ENCODE measurements at places on chromosomes 3 and 15.

- DNase-seq: no peak
These were observed 176.5 kb downstream of the RAP2B start for GRCh38 chr3:153338487-153338886.

- DNase-seq: no peak
These were observed 104.7 kb upstream of the ROBO1 start for GRCh38 chr3:79872483-79872882.

GRCh38 chr3:32459450-32459849, 43.2 kb downstream of the CMTM6 start:
- no peak for DNase-seq

GRCh38 chr3:126567696-126568438, 9.1 kb upstream of the C3orf22 start:
- no peak for DNase-seq

GRCh38 chr3:195154793-195155535, 116.0 kb downstream of the XXYLT1 start:
- no peak for DNase-seq

DNA sequence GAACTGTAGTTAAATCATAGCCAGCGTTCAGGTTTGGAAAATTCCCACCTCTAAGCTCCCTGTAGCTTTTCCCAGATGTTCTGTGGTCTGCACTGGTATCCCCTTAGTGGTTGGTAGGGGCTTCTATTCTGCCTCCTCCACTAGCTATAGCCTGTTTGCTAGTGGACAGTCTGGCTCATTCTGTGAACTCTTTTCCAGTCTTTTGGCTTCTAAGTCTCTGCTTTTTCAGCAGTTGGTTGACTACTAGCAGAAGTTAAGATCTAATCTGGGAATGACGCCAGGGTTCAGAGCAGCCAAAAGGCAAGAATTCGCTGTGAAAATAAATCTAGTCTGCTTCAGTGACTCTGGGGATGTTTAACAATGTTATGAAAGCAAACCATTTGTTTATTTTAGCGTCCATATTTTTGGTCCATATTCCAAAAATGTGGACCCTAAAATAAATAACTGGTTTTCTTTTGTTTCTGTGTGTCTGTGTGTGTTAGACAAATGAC, 73.7 kb upstream of the WDR72 start:
- DNase-seq: no peak

DNA sequence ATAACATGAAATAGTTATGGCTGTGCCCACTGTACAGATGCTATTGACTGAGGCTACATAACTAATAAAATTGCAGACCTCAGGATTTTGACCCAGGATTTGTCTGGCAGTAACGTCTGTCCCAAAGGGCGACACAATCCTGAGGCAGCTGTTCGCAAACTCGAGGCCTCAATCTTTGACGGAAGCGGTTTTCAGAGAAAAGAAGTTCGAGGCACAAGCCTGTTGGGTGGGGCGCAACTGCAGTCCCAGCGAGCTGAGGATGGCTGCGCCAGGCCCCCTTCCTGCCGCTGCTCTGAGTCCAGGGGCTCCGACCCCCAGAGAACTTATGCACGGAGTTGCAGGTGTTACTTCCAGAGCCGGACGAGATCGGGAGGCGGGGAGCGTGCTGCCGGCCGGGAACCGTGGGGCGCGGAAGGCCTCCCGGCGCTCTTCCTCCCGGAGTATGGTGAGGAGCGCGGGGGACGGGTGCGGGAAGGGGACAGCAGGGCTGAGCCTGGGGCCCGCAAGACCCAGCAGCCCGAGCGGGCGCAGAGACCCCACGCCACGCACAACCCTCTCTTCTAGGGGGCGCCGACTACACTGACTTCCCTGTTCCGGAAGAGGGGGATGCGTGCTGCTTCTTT, at the start of gene PARP15:
Gene PARP15 (plus strand): TSS at position 242 of the 623 bp plus-strand sequence. CDS start 18 bp downstream, at position 260.
- peak; percentile 10 for DNase-seq

- DNase-seq: no peak
These were observed 984.1 kb downstream of the EPHA3 start for GRCh38 chr3:90091549-90091948.

DNA sequence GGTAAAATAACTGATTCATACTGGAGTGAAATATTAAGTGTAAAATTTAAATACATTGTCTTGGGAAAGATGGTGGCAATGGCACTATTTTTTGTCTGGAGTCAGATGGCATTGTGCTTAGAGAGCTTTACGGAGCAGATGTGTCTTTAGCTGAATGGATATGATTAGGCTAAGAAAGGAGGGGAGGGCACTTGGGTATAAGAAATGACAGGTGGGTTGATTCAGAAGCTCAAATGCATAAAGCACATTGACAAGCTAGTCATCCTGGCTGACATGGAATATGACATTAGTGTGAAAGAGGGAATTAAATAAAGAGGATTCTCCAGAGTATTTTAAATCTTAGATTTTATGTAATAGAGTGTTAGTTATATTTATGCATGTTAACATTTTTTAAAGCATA, 570.1 kb upstream of the CBLB start:
- no peak for DNase-seq

GRCh38 chr15:69931156-69931555, 166.6 kb downstream of the TLE3 start:
- DNase-seq: no peak

DNA sequence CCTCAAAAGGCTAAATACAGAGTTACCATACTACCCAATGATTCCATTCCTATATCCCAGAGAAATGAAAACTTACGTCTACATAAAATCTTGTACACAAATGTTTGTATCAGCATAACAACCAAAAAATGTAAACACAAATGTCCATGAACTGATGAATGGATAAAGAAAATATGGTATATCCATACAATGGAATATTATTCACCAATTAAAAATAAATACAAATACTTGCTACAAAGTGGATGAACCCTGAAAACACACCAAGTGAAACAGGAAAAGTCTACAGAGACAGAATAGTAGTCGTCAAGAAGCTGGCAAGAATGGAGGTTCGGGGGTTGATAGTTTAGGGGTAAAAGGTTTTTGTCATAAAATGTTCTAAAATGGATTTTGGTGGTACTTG, 54.0 kb upstream of the ANKRD28 start:
- DNase-seq: no peak

DNA sequence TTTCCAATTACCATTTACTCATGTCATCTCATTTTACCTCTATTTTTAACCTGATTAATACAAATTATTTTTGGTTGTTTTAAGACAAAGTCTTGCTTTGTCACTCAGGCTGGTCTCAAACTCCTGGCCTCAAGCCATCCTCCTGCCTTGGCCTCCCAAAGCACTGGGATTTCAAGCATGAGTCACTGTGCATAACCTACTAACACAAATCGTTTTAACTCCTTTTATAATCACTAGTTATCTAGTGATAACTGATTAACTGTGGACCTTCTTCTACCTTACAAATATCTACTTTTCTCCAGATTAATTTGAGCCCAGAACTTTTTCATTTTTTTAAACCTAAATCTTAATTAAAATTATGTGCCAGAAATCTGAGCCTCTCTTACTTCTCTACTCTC, 4.6 kb downstream of the ATP13A3 start:
- DNase-seq: no peak

DNA sequence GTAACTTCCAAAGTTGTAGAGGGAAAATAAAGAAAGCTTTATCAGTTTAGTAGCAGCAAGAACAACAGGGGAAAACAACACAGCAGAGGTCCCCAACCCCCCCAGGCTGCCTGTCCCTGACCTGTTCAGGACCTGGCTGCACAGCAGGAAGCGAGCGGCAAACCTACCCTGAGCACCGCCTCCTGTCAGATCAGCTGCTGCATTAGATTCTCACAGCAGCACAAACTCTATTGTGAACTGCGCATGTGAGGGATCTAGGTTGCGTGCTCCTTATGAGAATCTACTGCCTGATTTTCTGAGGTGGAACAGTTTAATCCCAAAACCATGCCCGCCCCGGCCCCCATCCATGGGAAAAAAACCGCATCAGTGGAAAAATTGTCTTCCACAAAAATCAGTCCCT, 40.3 kb downstream of the USP50 start:
- DNase-seq: no peak

- DNase-seq: peak; percentile 88
These were observed at the start of gene PPP4R2 for GRCh38 chr3:72996473-72997333. PPP4R2 (plus strand) TSS chr3:72996811; CDS start chr3:72997038, 227 bp downstream.

- DNase-seq: no peak
These were observed 128.6 kb upstream of the DLG1 start for GRCh38 chr3:197427021-197427420.

DNA sequence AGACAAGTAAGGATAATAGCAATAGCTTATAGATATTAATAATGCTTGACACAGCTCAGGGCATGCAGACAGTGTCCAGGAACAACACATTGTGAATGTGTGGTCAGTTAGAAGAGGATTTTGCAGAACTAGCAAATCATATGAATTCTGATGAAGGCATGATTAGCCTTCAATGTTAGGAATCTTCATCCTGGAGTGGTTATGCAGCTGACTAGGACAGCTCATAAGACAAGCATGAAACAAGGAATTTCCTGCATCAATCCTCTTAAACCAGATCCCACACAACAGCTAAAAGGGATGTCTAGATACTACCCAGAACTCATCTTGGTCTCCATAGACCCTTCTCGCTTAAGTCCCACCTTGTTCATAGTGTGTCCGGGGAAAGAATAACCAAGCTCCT, 499.0 kb upstream of the ATP11B start:
- no peak for DNase-seq

GRCh38 chr3:182327196-182327681, 466.1 kb upstream of the ATP11B start:
- DNase-seq: no peak

DNA sequence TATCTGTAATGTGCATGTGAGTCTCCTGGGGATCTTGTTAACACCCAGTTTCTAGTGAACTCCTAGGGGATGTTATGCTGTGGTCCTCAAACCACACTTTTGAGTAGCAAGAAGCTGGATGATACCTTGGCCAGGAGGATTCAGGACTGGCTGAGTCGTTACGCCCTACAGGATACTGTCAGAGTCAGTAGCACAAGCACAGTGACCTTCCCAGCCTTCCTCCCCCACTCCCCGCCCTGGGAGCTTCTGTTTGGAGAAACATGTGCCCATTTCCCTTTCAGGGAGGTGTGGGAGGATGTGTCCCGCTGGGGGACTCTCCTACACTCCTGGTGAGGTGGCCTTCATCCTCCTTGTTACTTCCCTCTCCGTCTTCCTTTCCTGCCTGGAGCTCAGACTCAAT, 76.4 kb upstream of the TRPM1 start:
- DNase-seq: no peak

DNA sequence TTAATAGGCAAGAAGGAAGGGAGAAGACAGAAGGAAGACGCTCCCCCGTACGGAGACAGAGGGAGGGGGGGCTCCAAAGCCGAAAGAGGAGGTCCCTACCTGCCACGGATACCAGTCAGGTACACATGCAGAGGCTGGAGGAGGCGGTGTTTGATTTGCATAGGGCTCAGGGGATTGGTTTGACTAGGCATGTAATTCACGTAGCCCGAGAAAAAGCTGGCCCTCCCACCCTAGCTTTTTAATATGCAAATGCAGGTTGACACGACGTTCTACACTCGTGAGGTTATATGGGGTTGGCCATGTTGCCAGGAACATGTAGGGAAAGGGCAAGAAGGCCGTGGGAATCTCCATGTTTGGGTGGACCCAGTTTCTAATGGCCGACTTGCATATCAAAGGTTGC, 29.8 kb downstream of the ZNF592 start:
- DNase-seq: no peak

- DNase-seq: no peak
These were observed 4.0 kb downstream of the CCDC33 start for GRCh38 chr15:74240002-74240568.

GRCh38 chr15:49421991-49422390, 1.1 kb upstream of the FGF7 start:
- DNase-seq: no peak

- no peak for DNase-seq
These were observed 980 bp downstream of the PARP9 start for GRCh38 chr3:122562923-122563716.

- DNase-seq: no peak
These were observed 193.5 kb downstream of the C3orf38 start for GRCh38 chr3:88343264-88343663.

DNA sequence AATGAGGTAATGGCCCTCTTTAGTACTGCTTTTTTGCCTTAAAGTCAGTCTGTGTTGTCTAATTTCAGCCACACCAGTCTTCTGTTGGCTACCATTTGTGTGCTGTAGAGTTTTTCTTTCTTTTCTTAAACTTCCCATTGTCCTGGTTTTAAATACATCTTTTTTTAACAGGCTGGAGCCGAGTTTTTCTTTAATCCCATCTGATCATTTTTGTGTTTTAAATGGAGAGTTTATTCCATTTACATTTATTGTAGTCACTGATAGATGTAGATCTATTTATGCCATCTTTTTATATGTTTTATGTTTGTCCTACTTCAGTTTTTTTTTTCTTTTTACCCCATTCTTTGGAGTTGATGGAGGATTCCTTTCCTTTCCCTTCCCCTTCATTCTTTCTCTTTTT, 49.5 kb downstream of the SNRK start:
- no peak for DNase-seq

DNA sequence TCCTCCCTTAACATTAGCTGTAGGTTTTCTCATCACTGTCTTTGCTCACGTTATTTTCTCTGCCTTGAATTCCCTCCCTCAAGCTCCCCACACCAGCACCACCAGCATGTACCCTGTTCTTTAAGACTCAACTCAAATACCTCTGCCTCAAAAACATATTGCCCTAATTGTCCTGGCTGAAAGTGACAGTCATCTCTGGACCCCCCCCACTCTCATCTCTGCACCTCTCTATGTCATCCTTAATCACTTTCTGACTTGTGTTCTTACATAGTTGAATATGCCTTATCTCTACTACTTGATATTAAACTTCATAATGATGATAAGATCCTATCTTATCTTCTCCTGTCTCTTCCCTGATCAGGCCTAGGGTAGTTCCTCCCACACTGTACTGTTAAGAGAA, 345.2 kb upstream of the TPRG1 start:
- DNase-seq: no peak

- no peak for DNase-seq
These were observed 52.2 kb downstream of the TP53BP1 start for GRCh38 chr15:43440721-43441281.

DNA sequence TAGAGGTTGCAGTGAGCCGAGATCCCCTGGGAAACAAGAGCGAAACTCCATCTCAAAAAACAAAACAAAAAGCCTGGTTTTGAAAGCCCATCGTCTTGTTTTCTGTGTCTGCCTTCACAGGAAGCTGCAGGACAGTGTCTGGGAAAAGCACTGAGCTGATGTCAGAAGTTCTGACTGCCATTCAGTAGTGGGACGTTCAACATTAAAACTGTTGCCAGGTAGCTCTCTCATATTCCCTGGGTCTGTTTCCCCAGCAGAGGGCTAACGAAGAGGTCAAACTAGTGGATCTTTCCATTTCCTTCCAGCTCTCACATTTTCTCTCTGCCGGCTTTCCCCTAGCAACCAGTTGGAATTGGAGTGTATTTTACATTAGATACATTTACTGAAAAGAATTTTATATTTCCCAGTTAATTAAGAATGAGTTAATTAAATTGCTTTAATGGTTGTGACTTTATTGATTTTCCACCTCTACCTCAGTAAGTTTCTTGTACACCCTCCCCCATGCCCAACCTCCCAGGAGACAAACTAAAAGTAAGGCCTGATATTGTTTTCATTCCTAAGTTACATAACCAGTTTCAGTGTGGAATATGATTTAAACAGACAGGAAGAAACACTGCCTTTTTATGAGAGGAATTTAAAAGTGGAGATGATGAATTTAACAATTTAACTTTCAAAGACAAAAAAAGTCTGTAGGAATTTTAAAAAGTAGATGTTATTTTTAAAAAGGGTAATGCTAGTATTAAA, 29.9 kb downstream of the RCN2 start:
- DNase-seq: no peak
